Activated CD4-positive, CD25-positive, alpha-beta regulatory T cell treated with anti-CD3 and anti-CD28 coated beads, Interleukin-2, amount 50 U/mL, for 24 hours (primary cell): ENCODE measurements at places on chromosomes 3 and 15.

GRCh38 chr3:43461345-43461744 lies 160.5 kb downstream of the ANO10 start:
- ATAC-seq: no peak

DNA sequence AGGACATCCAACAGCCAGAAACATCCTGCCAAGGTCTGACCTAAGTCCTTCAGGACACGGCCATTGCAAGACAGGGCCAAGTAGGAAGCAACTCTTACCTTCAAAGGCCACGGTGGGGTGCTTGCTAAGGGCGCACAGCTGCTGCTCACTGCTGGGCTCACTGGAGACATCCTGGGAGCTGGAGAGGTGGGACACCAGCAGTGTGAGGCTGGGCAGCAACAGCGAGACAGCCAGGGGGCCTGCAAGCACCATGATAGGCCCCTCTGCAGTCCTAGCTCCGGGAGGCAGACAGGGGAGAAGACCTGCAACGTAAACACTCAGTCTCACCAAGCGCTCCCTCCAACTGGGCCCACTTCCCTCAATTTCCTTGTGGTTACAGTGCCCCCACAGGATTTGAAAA lies 79.2 kb downstream of the SEMA5B start:
- no peak for ATAC-seq

DNA sequence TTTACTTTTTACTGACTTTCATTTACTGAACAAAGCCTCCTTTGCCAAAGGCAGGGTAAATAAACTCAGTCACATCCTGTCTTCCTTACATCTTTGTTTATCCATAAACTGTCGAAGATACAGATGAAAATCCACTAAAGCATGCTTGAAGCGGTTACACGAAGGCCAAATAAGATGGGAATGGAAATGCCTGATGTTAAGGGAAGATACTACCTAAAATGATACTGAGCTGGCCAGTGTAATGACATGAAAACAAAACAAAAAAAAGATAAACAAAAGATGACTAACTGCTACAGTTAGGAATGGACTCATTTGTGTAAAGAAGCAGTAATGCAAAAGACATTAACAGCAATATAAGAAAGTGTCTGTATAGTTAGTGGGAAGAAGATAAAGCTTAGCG lies 114.7 kb upstream of the ADAMTS9 start:
- ATAC-seq: no peak

DNA sequence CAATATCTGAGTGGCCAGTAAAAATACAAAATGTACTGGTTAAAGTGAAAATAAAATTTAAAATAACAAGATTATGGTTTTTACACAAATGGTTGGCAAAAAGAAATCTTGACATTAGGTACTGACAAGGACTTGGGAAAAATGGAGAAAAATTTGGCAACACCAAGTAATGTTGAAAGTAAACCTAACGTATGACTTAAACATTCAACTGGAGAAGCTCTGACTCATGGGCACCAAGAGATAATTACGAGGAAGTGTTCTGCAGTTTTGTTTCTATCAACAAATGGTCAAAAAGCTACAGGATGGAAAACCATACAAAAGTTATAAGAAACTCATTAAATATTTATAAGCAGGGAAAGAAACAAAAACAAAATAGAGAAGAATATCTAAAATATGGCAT lies 177.7 kb downstream of the ZNF385D start:
- no peak for ATAC-seq

- no peak for ATAC-seq
Measured at GRCh38 chr3:43364494-43364893, 78.2 kb downstream of the SNRK start.

- no peak for ATAC-seq
Measured at GRCh38 chr3:114848643-114849350, 298.3 kb downstream of the ZBTB20 start.

GRCh38 chr3:171939578-171939977 lies 96.4 kb downstream of the TMEM212 start:
- no peak for ATAC-seq

GRCh38 chr3:115825046-115825445 lies 201.7 kb downstream of the GAP43 start:
- no peak for ATAC-seq

DNA sequence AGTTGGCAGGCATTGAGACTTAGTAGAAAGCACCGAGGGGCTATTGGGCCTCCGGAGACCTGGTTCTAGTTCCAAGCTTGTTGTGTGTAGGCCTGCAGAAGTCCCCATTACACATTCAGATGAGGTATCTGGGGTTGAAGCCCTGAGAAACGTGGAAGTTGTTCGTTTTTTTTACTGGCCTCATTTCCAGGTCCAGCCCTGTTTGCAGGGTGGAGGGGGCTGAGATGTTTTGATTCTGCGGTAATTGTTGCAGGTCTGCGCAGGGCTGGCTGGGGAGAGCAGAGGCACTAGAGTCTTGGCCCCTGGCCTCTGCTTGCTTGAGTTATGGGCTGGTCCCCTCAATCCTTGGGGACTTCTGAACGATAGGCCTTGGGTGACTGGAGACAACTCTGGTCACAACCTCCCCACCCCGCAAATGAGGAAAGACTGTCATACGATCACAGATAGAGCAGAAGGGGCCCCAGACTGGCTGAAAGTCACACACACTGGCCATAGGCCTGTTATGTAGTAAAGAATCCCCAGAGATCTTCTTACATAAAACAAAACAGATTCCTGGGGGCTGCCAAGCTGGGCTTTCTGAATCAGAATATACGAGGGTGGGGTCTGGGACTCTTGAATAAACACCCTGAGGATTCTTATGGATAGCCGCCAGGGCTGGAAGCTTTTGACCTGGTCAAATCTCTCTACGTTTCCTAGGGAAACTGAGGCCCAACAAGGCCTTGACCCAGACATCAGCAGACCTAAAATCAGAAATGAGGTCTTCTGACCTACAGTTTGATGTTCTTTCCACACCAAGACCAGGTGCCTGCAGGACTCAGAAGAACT lies 15.6 kb downstream of the KBTBD13 start:
- no peak for ATAC-seq

DNA sequence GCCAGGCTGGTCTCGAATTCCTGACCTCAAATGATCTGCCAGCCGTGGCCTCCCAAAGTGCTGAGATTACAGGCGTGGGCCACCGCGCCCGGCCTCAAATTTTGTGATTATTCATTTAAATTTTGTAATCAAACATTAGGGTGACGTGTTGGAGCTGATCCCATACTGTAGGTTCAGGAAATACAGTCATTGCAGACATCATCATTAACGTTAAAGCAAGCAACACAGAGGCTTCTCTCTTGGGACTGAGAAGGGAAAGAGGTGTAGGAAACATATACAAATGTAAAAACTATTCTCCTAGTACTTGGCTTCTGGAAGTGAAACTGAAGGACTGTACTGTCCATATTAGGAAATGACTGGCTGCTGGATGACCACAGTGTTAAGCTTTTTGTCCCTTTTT lies 11.1 kb upstream of the ARID3B start:
- no peak for ATAC-seq

DNA sequence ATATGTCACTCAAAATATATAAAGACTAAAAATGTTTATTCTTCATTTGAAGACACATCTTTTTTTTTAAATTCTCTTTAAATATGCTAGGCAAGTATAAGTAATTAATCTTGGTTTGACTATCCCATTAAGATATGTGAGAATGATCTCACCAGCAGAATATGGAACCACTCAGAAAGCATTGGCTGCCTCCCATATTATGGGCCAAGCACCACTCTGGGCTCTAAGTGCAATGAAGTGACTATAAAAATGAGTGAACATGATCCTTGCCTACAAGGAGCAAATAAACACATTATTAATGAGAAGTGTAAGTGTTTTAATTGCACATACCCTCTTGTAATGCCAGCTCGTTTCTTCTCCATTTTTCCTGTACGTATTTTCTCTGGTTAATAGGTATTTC lies 328.5 kb downstream of the NAALADL2 start:
- no peak for ATAC-seq

DNA sequence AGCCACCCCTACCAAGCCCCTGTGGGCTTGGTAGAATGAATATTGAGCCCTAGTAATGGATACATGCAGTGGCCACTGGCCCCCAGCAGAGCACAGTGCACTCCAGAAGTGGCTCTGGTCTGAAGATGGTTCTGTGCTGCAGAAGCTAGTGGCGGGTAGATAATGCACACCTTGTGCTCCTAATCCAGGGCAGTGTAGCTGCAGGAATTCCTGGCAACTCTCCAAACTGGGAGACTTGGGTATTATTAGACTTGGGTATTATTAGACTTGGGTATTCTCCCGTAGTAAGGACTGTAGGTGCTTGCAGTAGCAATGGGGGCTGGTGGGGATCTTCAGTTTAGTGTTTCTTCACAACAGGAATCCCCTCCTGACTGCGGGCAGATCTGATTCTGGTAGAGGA lies 34.7 kb downstream of the NUSAP1 start:
- no peak for ATAC-seq

GRCh38 chr3:16066975-16067374 lies 107.5 kb upstream of the GALNT15 start:
- ATAC-seq: no peak

DNA sequence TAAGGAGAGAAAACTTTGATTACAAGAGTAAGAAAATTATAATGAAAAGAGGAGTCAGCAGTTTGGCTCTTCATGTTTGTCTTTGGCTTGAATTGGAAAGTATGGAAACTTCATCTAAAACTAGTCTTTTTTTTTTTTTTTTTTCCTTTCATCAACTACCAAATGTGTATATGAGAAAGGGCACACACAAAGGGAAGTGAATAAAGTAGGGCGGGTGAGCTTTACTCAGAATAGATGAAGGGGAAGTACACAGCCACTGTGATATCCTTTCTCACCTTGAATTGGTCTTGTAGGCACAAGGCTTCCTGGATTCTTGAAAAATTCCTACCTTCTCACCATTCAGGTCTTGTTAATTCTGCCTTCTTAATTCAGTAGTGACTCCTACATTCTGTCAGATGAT lies 652.3 kb upstream of the KCNMB2 start:
- ATAC-seq: no peak

DNA sequence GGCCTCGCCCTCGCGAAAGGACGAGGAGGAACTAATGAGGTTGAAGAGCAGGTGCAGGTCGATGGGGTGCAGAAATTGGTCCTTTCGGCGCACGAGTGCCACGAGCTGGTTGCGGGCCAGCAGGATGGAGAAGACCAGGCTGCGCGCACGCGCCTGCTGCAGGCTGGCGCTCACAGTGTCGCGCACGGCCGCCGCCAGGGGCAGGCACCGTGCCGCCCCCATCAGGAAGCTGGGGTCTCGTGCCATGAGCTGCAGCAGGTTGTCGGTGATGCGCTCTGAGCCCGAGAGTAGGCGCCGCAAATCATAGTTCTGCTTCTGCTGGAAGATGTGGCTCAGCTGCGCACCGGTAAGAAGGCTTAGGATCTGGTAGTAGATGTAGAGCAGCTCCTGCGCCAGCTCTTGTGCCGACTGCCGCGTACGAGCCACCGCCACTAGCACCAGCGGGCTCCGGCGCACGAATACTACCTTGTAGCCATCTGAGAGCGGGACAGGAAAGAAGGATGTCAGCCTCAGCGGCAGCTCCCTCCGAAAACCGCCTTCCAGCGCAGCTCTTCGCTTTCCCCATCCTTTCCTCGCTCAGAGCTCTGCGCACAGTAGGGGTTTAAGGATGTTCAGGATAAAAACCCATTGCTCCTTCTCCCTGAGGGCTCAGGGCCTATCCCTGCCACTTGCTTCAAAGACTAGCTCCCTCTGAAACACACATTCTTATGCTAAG lies 6.9 kb upstream of the MST1R start:
- ATAC-seq: no peak
